ENCODE measurements at places on chromosomes 2 and 18.

GRCh38 chr18:72407048-72407447, 137.1 kb downstream of the CBLN2 start:
- DNase-seq: no peak

DNA sequence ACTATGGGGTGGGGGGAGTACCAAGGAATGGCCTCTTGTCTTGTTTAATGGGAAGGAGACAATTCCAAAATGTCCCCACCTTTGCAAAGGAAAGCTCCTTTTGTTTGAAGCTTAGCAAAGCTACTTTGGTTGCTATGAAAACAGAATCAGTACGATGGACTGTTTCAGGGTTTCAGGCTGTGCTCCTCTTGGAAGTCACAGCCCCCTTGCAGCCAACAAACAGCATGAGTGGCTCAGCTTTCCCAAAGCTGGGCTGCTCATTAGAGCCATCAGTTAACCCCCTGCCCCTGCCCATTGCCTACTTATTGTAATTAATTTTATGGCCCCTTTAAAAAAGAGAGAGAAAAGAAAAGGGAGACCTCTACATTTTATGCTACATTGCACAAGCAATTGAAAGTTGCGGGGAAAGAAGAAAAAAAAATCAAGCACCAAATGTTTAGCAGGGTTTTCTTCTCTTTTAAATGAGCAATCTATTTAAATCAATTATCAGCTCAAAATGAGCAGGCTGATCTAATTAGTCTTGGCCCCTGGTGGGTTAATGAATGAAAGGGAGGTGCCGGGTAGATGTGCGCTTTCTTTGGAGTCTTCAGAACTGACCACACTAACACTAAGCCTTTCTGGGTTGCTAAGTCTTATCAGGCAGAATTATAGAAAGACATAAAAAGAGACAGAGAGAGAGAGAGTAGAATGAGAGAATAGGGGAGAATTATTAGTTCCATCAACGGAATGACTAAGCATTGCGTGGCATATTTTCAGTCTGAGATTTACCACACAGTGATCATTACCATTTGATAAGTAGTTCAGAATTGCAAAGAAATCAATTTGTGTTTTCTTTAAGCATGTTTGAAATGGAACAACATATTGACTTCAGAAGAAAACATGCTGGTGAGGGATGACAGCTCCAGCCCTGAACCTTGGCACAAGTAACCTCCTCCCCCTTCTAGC, 284.9 kb downstream of the INSIG2 start:
- no peak for DNase-seq

GRCh38 chr2:234682492-234683228, 185.8 kb upstream of the ARL4C start:
- peak; percentile 28 for DNase-seq

DNA sequence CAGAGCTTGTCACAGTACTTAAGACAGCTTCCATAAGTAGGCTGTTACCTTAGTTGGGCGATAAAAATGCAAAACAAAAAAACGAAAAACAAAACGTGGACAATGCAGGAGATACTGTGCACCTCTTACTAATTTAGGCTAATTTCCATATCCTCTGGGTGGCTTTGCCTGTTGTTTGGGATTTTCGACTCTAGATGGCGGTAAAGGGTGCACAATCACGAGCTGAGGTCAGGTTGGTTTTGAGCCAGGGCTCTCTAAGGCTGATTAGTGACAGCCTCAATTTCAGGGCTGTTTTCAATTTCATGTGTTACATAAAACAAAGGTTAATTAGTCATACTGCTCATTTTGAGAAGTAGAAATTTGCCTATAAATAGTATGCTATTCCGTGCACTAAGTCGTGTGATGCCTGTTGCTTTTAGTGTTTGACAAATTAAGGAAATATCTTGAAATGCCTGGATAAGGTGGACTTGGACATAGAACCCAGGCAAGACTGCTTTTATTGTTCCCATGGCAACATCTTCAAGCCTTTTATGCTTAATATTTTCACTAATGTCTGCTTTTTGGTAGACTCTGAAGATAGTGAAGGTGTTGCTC, 493.1 kb downstream of the SOCS6 start:
- DNase-seq: peak; percentile 37

GRCh38 chr2:121031568-121032340, 253.2 kb downstream of the TFCP2L1 start:
- no peak for DNase-seq

- no peak for DNase-seq
Measured at GRCh38 chr2:152743002-152743401, 24.6 kb downstream of the ARL6IP6 start.

- DNase-seq: peak; percentile 54
Measured at GRCh38 chr2:238231251-238231793, 8.5 kb downstream of the HES6 start.

DNA sequence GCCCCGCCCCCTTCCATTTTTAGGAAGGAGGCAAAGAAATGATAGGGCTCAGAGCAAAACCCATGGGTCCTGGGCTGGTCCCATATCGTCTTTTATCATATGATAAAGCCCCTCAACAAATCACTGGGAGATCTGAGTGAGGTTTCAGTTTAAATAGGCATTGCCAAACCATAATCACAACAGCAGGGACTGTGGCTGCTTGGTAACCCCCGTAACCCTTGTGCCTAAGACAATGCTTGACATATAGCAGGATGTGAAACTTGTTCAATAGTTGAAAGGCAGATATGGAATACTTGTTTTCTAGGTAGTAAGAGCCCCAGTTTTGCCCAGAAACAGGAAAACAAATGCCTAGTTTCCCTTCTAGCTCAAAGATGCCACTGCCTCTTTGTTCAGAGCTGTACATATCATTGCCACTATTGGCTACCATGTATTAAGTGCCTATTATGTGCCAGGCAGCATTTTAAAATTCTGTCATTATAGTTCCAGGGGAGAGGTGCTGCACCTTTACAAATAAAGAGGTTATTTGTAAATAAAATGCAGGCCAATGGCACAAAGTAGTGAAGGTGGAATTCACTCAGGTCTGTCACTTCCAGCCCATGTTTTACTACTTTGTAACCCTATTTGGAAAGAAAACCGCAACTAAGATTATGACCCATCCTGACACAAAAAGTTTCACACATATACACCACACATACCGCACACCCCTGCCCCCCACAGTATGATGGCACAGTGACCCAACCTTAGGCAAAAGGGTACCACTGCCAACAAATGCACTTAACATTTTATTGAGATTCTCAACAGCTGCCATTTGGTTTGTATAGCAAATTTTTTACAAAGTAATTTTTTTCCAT, 14.2 kb downstream of the NAGK start:
- no peak for DNase-seq

- DNase-seq: no peak
Measured at GRCh38 chr2:27489118-27489497, 435 bp downstream of the IFT172 start.

GRCh38 chr18:80169607-80170006, 60.5 kb downstream of the ADNP2 start:
- DNase-seq: no peak

- no peak for DNase-seq
Measured at GRCh38 chr18:74784752-74785151, 187.1 kb downstream of the ZNF407 start.

- DNase-seq: no peak
Measured at GRCh38 chr2:73992036-73992435, 7.3 kb downstream of the TET3 start.

DNA sequence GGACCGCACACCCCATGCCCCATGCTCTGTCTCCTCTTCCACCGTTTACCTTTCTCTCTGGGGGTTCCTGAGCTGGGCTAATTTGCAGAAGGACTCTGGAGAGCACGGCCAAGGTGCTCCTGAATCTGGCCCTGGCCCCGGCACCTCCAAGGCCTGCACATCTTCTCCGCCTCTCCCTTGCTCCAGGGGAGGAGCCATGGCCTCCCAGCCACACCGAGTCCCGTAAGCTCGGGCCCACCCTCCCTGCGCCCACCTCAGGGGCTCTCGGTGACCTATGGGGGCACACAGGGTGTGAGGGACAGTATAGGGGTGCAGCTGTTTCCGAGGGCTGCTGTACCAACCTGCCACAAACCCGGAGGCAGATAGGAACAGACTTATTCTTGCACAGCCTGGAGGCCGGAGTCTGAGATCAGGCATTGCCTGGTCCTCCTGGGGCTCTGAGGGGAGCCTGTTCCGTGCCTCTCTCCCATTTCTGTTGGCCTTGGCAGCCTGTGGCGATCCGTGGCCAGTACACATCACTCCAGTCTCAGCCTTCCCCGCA, 127.3 kb upstream of the GPC1 start:
- no peak for DNase-seq

GRCh38 chr2:32558492-32558891, 69.4 kb upstream of the TTC27 start:
- no peak for DNase-seq

DNA sequence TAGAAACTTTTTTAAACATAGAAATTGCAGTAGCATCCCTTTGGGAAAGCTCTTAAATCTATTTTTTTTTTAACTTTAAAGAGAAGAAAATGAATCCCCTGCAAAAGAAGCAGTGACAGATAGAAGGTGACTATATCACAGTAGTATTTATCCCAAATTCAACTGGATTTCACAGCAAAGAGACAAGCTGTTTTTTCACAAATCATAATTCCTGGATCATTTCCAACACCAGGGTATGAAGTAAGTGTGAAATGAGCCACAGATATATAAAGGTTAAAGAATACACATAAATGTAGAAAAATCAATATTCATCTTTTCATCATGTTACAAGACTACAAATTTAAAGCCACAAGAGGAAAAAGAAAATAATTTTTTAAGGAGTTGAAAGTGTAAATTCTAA, 1404.9 kb upstream of the NXPH2 start:
- no peak for DNase-seq

DNA sequence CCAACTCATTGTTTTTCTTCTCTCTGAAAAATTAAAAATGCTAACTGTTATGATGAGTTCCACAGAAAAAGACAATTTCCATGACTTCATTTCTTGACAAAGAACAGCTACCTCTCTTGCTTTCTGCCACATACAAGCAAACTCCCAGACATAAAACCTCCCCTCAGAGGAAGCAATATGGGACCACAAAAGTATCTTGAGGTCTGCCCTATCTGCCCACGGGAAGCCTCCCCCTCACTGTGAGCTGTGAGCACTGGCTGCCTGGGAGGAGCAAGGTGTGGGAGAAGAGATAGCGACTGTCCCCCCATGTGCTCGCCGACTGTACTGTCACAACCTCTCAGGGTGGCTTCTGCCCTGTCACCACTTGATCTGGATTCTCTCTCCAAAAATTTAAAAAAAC, 69.7 kb upstream of the NRP2 start:
- no peak for DNase-seq

DNA sequence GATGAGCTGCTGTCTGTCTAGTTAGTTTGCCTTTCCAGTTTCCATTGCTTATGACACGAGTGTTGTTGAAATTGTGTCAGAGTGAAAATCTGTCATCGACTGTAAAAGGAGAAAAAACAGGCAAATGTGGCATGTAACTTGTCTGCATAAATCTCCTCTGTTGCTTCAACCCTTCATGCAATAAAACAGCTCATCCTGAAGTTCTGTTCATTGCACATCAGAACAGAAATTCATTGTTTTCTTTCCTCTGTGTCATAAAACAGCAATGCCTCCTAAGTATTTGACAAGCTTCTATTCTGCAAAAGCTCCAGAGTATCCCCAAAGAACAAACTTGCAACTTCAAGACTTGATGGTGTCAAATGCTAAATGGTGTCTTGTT, 432.1 kb downstream of the MEIS1 start:
- DNase-seq: no peak

DNA sequence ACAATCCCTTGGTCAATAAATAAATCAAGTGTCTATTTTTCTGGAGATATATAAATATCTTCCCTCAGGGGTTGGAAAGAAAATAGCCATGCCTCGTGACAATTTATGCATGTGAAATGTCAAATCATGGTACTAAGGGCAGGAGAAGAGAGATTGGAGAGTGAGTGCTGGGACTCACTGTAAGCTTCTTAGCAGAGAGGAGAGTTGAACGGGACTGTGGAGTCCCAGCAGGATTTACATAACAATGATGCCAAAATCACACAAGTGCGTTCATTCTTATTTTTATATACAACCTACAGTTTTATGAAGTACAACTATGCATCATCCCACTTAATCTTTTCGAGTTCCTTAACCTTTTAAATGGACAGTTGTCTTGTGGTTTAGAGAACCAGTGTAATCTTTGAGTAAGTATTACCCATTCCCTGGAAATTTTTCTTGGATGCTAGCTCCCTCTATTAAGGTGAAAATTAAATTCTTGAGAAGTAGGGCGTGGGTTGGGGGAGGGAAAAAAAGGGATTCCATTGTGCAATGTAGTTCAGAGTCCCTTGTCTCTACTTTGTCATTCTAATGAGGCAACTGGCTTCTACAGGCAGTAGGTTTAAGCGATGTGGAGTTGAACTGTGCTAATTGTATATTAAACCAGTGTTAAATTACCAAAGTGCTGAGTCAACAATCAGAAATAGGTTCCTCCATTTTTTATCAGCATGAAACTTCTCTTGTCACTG, 143.6 kb upstream of the EPHA4 start:
- no peak for DNase-seq

DNA sequence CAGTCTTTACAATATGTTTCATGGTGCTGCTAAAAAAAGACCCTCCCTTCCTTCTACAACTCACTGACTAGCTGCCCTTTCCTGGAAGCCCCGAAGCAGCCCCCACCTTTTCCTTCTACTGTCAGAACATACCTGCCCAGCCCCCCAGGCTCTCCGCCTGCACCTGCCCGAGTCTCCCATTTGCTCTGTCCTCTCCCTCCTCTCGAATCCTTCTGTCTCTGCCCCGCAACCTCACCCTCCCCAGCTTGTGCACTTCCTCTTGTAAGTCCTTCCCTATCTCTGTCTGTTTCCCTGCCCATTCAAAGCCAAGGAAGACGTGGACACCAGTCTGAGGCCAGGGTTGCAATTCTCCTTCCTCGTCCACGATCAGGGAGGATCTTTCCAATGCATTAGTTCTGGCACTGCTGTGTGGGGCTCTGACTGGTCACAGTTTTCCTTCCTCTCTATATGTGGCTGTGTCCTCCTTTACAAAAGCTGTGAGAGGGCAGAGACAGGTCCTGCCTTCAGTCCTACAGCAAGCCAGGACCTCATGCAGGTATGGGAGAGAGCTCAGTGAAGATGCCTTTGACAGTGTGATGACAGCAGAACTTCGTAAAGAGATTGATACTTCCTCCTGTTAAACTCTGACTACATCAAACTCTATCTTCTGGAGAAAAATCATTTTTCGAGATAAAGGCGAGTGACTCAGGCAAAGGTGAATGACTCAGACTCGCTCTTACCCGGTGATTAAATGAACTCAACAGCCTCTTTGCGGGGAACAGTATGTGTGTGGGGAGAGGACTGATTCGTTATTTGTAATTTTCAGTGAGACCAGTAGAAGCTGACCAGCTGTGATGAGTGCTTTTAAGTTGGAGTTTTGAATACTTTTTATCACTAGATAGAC, 14.2 kb downstream of the TNFRSF11A start:
- DNase-seq: peak; percentile 76

- no peak for DNase-seq
Measured at GRCh38 chr2:210544831-210545230, 11.6 kb upstream of the CPS1 start.

- peak; percentile 77 for DNase-seq
Measured at GRCh38 chr2:223669453-223670225, 67.5 kb upstream of the SCG2 start.

- peak; percentile 62 for DNase-seq
Measured at GRCh38 chr2:20093263-20094141, 42.1 kb upstream of the LAPTM4A start.

GRCh38 chr2:8600456-8600855, 81.4 kb upstream of the ID2 start:
- no peak for DNase-seq
